Muscle of arm (tissue), 14 donors: ENCODE measurements at places on chromosomes 11 and 22. TPM values are rescaled to one million over a fixed set of nuclear protein-coding genes. Genes with fewer than 3 reads are reported as not detected.

DNA sequence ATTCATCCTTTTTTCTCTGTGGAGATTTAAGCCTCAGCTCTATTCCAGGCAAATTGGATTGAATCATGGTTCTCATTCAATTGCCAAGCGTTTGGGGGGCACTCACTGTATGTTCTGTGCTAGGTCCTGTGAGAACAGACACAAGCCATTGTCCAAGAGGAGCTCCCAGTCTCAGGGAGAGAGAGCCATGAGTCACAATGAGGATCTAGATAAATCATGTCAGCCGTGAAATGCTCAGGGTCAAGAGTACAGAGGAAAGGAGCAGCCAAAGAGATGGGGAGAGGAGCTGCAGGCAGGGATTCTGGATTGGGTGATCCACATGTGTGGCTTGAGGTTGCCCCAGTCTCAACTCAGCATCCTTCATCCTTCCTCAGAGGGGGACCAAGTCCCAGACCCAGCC is 93.6 kb downstream of the FEZ1 start:
- DNase-seq, result no peak

- no peak for DNase-seq
Observed at GRCh38 chr11:74519710-74520109, 26.2 kb upstream of the LIPT2 start.

DNA sequence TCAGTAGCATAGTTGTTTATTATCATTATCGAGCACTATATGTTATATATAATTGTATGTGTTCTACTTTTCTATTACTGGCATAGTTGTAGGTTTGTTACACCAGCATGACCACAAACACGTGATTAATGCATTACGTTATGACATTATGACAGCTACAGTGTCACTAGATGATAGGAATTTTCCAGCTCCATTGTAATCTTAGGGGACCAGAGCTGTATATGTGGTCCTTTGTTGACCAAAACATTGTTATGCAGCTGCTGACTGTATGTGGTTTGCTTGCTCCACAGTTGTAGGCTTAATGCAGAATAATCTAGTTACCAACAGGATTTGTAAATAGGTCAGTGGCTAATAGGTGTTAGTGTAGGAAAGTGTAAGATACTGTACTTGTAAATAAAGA is 66.1 kb downstream of the HSD17B12 start:
- no peak for DNase-seq

The CABP7 gene
- polyA plus RNA-seq, result 0.07 TPM

The OR51I1 gene
- not detected for polyA plus RNA-seq

DNA sequence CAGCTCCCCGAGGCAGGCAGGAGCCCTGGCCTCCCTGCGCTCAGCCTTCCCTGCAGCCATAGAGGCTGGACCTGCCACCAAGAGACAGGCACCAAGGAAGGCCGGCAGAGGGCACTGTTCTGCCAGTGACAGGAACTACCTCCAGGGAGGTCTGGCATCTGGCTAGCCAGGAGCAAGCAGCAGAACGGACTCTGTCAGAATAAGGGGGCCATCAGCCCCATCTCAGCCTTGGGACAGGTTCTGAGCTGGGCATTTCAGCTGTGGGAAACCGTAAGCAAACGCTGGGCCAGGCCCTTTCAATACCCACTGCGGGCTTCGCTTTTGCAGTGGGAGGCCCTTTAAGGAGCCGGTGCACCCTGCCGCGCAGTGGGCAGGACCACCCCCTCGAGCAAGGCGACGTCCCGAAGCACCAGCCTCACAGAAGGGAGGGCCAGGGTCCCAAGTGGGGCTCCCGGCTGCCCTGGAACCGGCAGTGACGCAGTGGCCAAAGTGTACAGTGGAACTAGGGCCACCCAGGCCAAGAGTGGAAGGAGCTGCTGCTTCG is 18.2 kb downstream of the IFT27 start:
- DNase-seq, result no peak

The DBX1 gene
- polyA plus RNA-seq, result 5.9 TPM

The KDM4E gene
- 0.17 TPM for polyA plus RNA-seq

The TMEM218 gene
- polyA plus RNA-seq, result 29.8 TPM

DNA sequence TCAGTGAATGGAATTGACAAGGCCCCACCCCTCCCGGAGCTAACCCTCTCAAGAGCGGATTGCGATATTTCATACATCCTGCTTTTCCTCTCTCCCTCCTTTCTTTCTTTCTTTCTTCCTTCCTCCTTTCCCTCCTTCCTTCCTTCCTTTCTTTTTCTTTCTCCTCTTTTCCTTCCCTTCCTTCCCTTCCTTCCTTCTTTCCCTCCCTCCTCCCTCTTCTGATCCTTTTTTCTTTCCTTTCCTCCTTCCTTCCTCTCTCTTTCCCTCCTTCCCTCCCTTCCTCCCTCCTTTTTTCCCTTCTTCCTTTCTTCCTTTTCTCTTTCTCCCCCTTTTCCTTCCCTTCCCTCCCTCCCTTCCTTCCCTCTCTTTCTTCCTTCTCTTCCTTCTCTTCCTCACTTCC is 15.0 kb upstream of the MN1 start:
- no peak for DNase-seq

DNA sequence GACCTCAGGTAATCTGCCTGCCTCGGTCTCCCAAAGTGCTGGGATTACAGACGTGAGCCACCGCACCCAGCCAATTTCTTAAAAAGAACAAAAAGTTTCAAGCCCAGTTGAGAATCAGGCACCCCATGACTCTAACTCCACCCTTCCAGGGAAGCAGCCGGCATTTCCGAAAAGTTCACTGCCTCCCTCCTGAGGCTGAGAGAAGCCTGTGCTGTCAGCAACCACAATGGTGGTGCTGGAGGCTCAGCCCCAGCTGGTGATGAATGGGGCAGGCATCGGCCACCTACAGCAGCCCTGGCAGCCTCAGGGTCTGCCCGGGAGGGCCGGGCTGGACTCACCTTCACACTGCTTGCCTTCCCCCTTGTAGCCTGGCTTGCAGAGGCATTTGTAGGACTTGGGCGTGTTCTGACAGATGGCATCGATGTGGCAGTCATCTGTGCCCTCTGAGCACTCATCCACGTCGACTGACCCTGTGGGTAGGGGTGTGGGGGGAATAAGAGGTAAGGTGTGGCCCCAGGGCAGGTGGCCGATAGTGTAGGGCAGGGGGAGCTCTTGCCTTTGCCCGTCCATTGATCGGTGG is 4.3 kb downstream of the SCUBE1 start:
- no peak for DNase-seq

- DNase-seq, result no peak
Observed at GRCh38 chr11:130157101-130157500, 2.5 kb upstream of the ST14 start.
